ENCODE measurements at places on chromosomes 16 and 17. TPM values are rescaled to one million over a fixed set of nuclear protein-coding genes. Genes with fewer than 3 reads are reported as not detected.

TMIGD1 gene
- total RNA-seq = not detected

GNGT2 gene
- not detected for total RNA-seq

ABCA6 gene
- total RNA-seq = under 0.01 TPM

ST3GAL2 gene
- total RNA-seq = 9.6 TPM

NOXO1 gene
- 1.2 TPM for total RNA-seq

SMIM36 gene
- total RNA-seq = under 0.01 TPM

SRCAP gene
- 16.8 TPM for total RNA-seq

C17orf113 gene
- total RNA-seq = 0.48 TPM

All from tracheal epithelial cell (primary cell).